NCI-H1105 treated with DMSO at 0.1 percent for 48 hours (cell line): ENCODE measurements at places on chromosomes 1 and 21.

DNA sequence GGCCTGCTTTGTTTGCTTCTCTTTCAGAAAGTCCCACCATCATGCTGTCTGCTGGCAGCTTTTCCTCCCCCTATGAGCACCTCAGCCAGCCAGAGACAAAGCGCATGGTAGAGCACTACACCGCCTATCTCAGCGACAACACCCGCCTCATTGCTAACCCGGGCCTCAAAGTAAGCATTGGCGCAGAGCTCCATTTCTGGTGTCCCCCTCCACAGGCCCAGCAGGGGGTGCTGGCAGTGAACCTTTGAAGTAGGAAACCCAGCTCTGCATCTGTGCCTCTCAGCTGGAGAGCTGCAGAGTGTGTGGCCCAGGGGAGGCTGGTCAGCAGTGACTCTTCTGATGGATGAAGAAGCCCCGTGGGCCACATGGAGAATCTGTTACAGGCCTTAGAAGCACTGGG lies 81.2 kb upstream of the RAVER2 start:
- DNase-seq: no peak

DNA sequence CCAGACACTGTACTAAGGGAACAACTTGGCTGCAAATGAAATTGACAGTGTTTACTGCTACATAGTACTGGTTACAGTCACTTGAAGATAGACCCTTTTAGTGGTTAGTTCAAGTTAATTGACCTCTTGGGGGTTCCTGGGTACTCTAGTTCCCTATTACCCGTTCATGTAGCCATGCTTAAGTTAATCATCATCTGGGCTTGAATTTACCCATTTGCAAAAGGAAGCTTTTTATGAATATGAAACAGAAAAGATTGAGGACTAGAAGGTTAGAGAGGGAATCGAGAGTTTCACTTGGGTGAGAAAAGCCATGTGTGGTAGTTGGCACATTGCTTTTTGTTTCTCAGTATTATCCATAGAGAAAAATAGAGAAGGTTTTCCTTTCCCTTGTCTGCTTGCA lies 2.7 kb downstream of the MIA3 start:
- DNase-seq: no peak

DNA sequence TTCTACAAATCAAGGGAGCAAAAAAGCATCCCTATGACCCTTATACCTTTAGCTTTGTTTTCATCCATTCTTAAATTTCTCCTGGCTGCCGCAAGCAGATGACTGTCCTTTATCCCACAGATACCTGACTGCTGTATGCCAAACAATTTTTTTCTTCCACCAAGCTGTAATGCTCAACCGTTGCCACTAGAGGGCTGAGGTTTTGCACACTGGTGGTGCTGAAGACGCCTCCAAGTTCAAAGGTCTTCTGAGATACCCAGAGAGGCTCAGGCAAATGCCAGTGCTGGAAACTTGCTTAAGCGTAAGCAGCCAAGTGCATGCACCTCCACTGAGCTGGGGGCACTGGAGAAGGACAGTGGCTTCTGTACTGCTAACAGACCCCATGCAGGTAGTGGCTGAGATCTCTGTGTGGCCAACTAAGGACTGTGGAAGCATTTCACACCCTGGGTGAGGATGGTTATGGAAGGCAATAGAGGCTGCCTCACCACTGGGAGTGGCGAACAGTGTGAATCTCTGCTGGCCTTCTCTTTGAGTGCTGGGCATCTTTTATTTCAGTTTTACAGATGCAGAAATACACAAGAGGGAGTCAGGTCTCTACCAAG lies 28.5 kb downstream of the CNIH3 start:
- DNase-seq: peak; percentile 58

GRCh38 chr1:218436997-218437396 lies 91.9 kb downstream of the TGFB2 start:
- no peak for DNase-seq

DNA sequence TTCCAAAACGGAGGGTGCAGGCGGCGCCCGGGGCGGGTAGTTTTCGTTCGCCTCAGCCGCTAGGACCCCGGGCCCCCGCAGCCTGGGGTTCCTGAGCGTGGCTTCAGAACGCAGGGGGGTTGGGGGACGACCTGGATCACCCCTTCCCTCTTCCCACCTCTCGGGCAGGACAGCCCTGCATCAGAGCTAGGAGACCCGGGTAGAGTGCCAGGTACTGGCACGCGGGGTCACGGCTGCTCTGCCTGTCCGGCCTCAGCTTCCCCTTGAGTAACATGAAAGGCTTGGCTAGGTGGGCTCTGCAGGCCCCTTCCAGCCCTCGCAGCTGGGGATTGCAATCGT lies 484 bp downstream of the DFFB start:
- DNase-seq: no peak

- peak; percentile 3 for DNase-seq
Measured at GRCh38 chr1:223670458-223671159, 5.1 kb upstream of the CAPN8 start.

DNA sequence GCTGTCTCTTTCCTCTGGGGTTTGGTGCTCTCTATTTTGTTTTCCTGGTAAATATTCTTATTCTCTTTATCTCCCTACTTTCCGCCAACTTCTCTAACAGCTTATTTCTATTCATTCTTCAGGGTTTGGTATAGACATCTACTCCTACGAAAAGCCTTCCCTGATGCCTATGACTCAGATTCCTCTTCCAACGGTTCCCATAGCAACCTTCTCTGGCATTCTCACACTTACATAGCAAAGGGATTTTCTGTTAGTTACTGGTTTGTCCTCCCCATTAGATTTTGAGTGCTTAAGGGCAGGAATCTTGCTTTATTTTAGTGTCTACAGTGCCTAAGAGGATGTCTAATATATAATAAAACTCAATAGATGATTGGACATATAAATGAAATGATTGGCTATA lies 407.6 kb upstream of the DEPDC1 start:
- no peak for DNase-seq

- DNase-seq: no peak
Measured at GRCh38 chr1:6852136-6852890, 67.1 kb downstream of the CAMTA1 start.

DNA sequence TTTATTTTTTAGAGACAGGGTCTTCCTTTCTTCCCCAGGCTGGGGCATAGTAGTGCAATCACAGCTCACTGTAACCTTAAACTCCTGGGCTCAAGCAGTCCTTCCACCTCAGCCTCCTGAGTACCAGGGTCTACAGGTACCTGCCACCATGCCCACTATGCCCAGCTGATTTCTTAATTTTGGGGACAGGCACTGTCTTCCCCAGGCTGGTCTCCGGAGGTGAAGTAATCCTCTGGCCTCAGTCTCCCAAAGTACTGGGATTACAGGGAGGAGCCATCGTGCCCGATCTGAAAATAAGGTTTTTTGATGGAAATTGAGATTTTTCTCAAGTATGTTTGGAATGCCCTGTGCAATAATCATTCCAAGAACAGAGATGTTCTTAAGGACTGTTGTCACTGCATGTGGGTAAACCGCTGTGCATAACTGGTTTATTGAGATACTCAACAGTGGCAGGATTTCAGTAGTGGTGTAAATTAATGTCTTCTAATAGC lies 934 bp upstream of the MSH4 start:
- no peak for DNase-seq

- DNase-seq: no peak
Measured at GRCh38 chr1:24972221-24972914, 42.3 kb upstream of the RUNX3 start.

GRCh38 chr21:23607782-23608431 lies 1999.4 kb downstream of the MRPL39 start:
- DNase-seq: no peak

GRCh38 chr1:47616036-47616435 lies 178.2 kb downstream of the FOXD2 start:
- DNase-seq: no peak

DNA sequence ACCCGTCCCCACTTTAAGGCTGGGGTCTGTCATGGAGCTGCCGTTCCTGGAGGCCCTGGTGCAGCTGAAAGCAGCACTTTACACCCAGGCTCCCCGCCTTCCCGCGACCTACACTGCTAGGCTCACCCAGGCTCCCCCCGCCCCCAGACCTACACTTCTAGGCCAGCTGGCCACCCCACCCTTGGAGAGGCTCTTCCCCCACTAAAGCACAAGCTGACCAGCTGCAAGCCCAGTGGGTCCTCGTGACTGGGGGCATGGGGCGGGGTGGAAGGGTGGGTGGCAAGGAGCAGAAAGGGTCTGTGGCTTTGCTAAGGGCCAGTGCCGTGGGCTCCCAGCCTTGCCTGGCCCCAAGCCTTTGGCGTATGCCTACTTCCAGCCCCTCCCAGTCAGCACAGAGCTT lies 9.7 kb upstream of the ARHGEF16 start:
- DNase-seq: no peak

GRCh38 chr1:113292603-113293255 lies 97.6 kb upstream of the MAGI3 start:
- DNase-seq: no peak

GRCh38 chr1:203626910-203627246 lies 246 bp downstream of the ATP2B4 start:
- DNase-seq: peak; percentile 79

- no peak for DNase-seq
Measured at GRCh38 chr1:116556289-116557006, 14.4 kb downstream of the CD58 start.

DNA sequence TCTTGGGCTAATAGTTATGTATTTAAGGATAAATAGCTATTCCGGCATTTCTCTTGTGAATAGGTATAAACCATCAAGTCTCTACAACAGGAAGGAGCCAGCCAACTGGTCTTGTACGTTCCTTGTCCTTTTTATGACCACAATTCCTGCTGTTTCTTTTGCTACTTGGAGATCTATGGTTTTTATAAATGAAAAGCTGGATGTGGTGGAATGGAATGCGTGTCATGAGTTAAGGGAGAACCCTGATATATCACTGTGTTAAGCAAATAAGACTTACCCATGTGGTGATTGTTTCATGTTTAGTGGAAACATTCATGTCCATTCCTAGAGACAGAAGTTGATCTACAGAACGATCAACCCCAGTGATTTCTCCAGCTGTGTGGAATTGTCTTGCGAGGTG lies 282.1 kb downstream of the RPS6KC1 start:
- DNase-seq: no peak

GRCh38 chr1:230633469-230633868 lies 8.8 kb upstream of the COG2 start:
- no peak for DNase-seq

GRCh38 chr1:227320476-227320875 lies 2.2 kb upstream of the CDC42BPA start:
- DNase-seq: no peak

DNA sequence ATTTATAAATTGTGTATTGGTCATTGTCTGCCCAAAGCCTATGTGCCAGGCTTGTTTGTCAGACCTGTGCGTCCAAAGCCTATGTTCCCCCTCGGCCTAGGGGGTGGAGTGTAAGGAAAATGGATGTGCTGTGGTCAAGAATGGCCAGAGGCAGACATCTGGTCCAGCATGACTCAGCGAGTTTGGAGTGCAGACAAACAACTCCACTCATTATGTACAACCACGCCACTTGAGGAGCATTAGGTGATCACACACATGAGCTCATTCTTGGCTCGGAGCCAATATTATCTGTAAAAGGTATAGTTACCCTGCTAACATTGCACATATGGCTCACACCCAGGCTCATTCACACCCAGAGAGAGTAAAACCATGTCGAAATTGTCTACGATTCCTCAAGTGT lies 1047.6 kb upstream of the ADGRL4 start:
- peak; percentile 97 for DNase-seq

- peak; percentile 61 for DNase-seq
Measured at GRCh38 chr1:225474986-225475820, 47.4 kb upstream of the LBR start.

- no peak for DNase-seq
Measured at GRCh38 chr1:117698398-117699160, 92.7 kb downstream of the TENT5C start.

DNA sequence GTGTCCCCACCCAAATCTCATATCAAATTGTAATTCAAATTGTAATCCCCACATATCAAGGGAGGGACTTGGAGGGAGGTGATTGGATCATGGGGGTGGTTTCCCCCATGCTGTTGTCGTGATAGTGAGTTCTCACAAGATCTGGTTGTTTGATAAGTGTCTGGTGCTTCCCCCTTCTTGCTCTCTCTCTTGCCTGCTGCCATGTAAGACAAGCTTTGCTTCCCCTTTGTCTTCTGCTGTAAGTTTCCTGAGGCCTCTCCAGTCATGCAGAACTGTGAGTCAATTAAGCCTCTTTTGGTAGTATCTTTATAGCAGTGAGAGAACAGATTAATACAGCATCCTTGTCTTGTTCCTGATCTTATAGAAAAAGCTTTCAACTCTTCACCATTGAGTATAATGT lies 6.5 kb upstream of the LRRC39 start:
- no peak for DNase-seq

DNA sequence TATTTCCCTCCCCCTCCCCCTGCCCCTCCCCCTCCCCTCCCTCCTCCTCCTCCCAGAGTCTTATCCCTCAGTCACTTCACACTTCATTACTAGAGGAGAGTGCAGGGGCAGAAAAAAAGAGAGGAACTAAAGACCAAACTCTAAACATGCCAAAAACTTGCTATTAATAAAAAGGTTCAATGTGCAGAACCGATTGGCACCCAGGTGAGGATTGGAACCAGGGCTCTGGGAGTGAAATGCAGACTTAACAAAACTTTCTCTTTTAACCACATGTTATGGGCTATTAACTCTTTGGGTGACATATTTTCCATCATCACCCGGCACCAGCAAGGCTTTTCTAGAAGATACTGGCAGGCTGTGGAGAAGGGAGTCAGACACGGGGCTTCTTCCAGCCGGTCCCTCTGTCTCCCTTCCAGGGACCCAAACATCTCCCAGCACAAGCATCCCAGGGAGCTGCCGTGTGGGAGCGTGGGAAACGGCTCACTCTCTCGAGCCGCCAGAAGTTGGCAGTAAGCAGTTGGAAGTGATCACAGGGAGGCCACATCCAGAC lies 13.6 kb downstream of the NID1 start:
- no peak for DNase-seq

DNA sequence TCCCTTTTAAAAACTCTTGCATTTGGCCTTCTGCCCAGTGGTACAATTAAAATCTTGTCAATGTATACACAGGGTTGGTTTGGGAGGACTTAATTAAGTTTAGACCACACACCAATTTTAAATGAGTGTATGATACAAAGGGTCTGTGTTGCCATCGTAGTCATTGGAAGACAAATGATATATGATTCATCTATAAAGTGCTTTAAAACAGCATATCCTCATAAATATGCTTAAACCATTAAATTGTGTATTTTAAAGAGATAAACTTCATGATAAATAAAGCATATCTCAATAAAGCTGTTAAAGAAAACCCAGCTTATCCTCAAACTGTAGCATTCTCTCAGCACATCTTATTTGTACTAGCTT lies 69.5 kb downstream of the LUZP1 start:
- no peak for DNase-seq

DNA sequence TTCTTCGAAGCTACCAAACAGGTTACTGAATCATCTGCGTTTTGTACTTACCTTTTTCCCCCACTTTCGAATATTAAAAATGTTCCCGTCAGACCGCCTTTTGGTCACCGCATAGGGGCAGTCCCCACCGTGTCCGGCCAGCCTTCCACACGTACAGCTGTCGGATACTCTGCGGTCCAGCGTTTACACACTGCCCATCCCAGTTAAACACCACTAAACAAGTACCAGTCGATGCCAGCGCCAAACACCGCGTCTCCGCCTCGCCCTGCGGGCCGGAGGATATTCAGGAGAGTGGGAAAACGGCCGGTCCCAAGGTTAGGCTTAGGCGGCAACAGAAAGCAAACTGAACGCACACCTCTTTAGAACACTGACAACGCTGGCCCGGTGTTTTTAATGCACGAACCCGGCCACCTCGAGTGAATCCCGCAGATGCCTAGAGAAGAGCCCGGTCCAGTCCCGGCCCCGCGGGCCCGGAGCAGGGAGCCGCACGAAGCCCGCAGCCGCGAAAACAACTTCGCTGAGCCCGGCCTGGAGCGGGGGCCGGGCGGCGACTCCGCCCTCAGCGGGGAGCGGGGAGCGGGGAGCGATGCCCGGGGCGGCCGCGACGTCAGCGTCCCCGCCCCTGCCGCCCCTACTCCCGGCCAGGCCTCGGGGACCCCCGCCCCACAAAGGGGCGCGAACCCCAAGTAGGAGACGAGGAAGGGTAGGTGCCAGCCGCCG lies 730 bp upstream of the PHF13 start:
- DNase-seq: peak; percentile 56
